ENCODE measurements at places on chromosomes 3 and 15. TPM values are rescaled to one million over a fixed set of nuclear protein-coding genes. Genes with fewer than 3 reads are reported as not detected.

- no peak for DNase-seq
These were observed 7.8 kb upstream of the RFC4 start for GRCh38 chr3:186814100-186814499.

Gene DUOXA2
- not detected for total RNA-seq

DNA sequence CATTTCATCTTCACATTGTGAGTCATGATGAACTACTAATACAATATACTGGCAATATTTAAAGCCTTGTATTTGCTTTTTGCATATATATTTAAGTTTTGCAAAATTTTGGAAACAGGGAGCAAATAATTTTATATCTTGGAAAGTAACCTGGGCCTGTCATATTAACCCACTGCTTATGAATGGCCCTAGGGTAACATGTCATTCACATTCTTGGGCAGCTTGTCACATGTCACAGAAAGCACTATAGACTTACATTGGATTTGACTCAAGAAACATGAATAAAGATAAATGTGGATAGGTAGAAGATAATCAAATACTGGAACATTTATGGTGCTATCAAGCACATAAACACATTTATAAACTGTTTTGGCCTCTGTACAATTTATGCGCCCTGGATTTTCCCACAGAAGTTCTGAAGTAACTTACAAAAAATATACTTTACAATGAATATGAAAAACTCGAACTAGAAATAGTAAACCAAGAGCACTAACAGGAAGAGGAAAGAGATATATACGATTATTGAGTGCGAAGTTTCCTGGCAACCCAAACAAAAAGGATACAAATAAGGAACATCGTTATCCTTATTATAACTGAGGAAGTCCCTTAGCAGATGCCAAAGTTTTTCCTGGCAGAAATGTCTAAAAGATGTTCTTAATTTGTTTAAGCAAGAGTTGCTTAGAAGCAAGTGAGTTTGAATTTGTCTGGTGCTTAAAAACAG is 257.2 kb downstream of the RBMS3 start:
- no peak for DNase-seq

DNA sequence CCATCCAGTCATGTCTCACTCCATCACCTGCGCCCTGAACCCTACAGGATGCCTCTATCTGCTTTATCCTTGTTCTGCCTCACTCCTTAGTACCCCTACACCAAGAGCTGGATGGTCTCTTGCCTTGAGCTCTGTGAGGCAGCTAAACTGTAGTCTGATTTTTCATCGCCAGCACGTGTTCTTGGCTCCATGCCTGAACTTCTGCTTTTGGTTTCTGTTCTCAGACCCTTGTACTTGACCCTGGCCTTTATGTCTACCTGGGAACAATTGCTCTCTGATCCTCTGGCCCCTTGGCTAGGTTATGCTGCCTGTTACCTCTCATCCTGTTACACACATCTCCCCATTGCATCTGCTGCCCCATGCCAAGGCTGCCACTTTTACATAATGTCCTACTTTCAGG is 318.0 kb upstream of the LMCD1 start:
- no peak for DNase-seq

DNA sequence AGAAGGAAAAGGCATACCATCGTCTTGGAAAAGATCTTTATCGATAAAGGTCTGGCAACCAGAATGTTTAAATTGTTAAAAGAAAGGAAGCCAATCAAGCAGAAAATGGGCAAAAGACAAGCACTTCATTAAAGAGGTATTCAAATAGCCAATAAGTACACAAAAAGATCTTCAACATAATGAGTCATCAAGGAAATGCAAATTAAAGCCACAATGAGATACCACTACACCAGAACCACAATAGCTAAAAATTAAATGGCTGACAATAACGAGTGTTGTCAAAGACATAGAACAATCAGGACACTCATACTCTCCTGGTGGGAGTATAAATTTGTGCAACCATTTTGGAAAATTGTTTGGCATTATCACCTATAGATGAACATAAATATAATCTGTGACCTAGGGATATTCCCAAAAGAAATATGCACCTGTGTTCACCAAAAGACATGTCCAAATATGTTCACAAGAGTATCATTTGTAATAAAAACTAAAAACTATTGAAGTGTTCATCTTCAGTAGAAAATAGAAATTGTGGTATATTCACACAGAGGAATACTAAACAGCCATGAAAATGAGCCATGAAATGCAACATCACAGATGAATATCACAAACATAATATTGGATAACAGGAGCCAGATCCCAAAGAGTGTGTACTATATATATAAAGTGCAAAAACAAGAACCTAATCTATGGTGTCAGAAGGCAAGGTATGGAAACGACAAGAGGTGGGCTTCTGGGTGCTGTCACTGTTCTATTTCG is 14.4 kb upstream of the BTBD1 start:
- no peak for DNase-seq

DNA sequence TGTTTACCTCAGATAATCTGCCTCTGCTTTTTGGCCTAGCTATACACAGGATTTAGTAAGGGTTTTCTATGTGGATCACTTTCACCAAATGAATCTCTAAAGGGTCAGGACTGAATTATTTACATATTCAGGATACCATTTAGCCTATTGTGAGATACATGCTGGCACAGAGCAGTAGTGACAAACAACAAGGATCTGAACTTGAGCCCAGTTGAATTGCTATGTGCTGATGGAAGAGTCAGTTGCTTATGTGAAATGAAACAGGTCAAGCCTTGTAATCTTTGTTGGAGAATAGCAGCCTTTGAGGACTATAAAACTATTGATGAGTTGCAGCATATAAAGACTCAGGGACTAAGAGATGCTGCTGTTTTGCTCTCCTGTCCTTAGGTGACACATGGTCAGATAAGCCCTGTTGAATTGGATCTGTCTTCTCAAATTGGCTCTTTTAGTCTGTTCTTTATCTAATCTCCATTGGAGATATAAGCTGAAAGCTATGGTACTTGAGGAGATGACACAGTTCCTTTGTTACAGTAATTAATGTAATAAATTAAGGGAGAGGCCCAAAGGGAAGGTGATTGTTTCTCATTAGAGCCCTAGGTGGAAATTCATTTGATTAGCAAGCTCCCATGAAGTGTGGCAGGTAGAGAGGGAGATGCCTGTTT is 30.4 kb downstream of the ZNF609 start:
- DNase-seq, result no peak

Gene GRK7
- total RNA-seq, result 0.11 TPM

- DNase-seq, result no peak
These were observed 492.8 kb upstream of the MDFIC2 start for GRCh38 chr3:70805061-70805889.

Gene SI
- not detected for total RNA-seq

DNA sequence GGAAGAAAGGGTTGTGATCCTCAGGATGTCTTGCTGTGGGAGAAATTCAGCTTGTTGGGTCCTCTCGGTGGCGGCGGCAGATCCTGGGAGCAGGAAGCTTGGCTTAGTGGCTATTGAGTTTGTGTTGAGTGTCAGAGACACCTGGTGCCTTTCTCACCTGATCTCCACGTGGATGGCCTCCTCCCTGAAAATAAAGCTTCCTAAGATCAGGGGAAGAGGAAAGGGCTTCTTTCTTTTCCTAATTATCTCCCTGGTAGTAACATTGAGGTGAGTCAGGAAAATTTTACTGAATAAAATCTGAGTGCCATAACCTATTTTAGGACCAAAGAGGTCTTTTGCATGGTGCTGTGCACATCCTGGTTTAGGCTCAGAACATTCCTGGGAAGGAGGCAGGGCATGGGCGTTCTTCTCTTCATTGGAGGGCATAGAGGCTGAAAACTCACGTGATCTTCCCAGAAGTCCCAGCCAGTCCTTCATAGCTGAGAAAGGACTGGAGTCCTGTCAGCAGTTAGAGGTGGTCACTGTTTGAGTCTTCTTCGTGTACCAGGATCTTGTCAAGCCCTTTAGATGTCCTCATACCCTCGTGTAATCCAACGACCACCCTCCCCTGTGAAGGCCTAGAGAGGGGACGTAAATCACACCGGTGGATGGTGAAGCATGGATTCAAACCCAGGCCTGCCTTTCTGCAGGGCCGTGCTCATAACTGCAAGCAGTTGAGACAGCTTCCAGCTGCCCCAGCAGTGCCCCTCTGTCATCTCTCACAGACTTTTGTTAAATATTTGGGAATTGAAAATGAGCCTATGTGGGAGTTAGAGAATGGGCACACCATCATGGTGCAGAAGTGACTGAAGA is 1.1 kb downstream of the CMTM8 start:
- no peak for DNase-seq

DNA sequence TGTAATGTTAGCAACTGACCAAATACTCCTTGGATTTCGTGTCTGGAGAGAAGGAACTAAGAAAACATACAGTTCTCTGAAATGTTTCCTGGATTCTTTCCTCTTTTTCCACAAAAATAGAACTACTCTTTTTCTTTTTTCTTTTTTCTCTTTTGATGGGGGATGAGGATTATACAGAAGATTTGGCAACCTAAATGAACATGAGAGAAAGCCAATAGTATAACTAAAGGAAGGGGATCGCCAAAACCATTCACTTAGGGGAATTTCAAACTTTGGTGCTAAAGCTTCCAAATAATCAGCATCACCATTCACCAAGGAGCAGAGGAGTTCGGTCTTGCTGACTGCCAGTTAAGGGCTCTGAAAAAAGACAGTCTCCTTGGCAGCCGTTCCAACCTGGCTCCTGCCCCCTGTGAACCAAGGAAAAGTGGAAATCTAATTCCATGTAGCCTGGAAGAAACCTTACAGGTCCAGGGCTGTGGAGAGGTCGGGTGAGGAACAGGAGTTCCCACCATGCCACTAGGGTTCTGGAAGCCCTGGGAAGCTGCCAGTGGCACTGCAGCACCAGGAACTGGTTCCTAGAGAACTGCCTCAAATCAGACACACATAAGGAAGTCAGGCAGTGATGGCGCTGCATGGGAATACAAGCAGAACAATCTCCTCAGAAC is 176.9 kb downstream of the TNIK start:
- no peak for DNase-seq

Gene TMC3
- 0.05 TPM for total RNA-seq

DNA sequence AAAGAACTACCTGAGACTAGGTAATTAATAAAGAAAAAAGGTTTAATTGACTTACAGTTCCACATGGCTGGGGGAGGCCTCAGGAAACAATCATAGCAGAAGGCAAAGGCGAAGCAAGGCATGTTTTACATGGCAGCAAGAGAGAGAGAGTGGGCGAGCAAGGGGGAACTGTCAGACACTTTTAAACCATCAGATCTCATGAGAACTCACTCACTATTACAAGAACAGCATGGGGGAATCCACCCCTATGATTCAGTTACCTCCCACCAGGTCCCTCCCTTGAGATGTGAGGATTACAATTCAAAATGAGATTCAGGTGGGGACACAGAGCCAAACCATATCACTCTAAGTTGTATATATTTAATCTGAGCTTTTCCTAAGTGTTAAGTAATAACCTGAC is 79.0 kb upstream of the MLF1 start:
- no peak for DNase-seq

GRCh38 chr3:39180183-39180545 is 12.2 kb downstream of the XIRP1 start:
- DNase-seq, result no peak

- DNase-seq, result no peak
These were observed 14.5 kb downstream of the SEMA3G start for GRCh38 chr3:52430416-52430810.

Gene MESP2
- not detected for total RNA-seq

DNA sequence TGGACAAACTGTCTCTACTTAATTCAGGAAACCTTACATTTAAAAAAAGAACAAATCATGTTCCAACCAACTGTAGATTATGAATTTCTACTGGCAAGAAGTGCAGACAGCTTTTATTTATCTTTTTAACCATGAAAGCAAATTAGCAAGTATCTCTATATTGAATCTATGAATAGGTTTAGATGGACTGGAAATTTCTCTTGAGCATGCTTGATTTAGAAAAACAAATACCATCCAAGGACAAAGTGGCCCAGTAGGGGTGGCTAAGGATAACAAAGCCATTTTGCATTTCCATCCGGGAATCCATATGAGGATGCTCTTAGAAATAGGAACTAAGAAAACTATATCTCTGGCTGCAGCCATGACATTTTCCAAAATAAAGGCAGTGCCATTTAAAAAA is 150.6 kb downstream of the KCNMB2 start:
- DNase-seq, result no peak

Gene MCTP2
- total RNA-seq, result 13.3 TPM

Gene GUCA1C
- not detected for total RNA-seq

DNA sequence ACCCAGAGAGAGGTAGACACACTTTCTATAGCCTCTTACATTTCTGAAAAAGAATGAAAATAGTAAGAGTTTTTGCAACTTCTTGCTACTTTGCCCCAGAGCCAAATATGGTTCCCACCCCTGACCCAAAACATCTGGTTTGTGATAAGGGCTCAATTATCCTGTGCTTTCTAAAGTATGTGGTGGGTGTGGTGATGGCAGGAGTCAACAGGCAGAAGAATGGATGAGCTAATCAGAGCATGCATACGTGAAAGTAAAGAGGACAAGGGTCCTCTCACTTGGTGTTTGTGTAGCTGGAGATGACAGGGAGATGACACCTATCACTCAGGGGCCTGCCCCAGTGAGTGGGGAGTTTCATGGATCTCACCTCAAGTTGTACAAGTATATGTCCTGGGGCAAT is 19.1 kb downstream of the KBTBD8 start:
- no peak for DNase-seq

Gene GP5
- 0.11 TPM for total RNA-seq

GRCh38 chr3:187104933-187105332 is 34.4 kb downstream of the RPL39L start:
- DNase-seq, result no peak

DNA sequence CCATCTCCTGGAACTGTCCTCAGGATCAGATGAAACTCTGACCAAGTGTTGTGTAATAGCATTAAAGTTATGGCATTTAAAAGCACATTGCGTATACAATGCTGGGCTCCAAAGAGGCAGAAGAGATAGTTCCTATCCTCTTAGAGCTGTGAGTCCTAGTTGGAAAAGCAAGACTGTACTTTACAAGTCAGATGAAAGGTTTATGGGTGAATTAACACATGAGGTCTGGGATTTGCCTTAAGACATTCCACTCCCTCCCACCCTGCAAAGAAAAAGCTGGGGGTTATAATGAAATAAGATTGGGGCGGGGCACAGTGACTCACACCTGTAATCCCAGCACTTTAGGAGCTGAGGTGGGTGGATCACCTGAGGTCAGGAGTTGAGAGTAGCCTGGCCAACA is 35.6 kb downstream of the SNAPC5 start:
- DNase-seq, result no peak

DNA sequence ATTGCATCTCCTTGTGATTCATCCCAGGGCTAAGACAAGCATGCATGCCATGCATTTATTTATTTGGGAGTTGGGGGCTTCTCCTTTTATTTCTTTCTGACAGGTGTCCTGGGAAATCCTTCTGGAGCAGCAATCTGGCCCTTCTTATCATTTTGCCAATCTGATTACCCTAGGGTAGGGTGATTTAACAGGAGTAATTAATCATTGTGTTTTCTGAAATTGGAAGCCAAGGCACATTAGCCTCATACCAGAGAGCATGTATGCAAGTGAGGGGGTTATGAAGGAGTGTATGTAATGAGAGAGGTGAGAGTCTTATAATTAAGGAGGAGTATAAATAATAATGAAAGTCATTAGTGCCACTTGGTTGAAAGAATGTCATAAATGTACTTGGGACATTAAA is 37.4 kb upstream of the ARPP21 start:
- no peak for DNase-seq
